Smooth muscle cell of the brain vasculature (primary cell): ENCODE measurements at places on chromosomes 7 and 10.

DNA sequence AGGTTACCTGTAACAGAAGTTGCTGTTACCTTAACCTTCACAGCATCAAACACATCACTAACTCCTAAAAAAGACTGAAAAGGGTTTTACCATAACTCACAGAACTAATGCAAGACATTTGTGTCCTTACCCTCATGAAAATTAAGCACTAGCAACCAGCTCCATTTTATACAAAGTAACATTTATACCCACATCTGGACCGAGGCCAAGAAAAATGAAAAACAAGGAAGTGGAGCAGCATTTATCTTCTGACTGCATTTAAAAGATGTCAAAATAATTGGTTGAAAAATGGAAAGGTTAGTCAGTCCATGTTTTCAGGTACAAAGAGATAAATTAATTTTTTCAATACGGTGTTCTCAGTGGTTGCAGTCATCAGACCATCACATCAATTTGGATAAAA lies 3.1 kb upstream of the RBP4 start:
- no peak for DNase-seq

DNA sequence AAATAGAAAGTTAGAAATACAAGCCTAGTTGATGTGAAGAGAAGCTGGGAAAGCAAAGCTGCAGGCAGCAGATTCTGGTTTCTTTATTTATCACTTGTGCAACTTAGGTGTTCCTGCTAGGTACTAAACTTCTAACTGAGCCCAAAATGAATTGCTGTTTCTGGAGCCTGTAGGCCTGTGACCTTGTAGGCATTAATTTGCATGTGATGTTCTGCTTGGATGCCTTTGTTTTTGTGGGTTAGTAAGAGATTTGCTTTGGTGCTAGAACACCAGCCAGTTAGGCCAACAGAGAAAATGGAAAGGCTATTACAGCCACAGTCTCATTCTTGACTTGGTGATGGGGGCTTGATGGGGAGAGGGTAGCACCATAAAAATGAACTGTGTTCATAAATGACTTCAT lies 370.7 kb downstream of the PPP1R3A start:
- DNase-seq, result no peak

GRCh38 chr7:8629504-8629903 lies 196.1 kb downstream of the NXPH1 start:
- DNase-seq, result no peak

- DNase-seq, result no peak
These were observed 165.9 kb upstream of the PPP1R3A start for GRCh38 chr7:114084472-114085312.

GRCh38 chr10:99393036-99393435 lies 37.4 kb downstream of the GOT1 start:
- no peak for DNase-seq

- DNase-seq, result no peak
These were observed 89.4 kb upstream of the SEMA3E start for GRCh38 chr7:83738291-83738835.
